Activated CD4-positive, alpha-beta memory T cell treated with anti-CD3 and anti-CD28 coated beads for 36 hours (primary cell): ENCODE measurements at places on chromosomes 1 and 21. TPM values are rescaled to one million over a fixed set of nuclear protein-coding genes. Genes with fewer than 3 reads are reported as not detected.
A peak's percentile ranks its signal among the peaks of the same experiment; 100 is the strongest.

GRCh38 chr1:207713529-207713928 lies 38.3 kb upstream of the CD46 start:
- peak; percentile 11 for DNase-seq

- no peak for DNase-seq
Measured at GRCh38 chr1:167750641-167751040, 28.9 kb downstream of the MPZL1 start.

DNA sequence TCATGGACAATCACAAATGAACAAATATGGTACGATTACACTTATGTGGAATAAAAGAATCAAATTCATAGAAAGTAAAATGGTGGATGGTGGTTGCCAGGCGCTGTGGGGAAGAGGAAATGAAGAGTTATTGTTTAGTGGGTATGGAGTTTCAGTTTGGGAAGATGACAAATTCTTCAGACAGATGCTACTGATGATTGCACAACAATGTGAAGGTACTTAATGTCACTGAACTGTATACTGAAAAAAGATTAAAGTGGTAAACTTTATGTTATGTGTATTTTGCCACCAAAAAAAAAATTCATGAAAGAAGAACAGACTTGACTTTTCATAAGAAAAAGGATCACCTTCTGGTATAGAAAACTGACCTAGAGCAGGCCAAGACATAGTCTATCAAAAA lies 745.6 kb upstream of the CXADR start:
- DNase-seq: no peak

DNA sequence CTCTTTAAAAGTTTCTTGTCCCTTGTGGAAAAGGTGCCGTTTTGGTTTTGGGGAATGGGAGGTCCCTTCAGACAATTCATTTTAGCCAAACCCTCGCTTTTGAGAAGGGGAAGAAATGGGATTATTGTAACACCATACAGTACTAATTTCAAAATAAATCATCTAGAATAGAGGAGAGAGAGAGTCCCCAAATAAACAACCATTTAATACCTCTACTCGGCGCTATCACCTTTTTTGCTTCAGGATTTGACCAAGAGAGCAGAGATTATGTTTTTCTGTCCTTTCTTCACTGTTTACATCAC lies 770 bp upstream of the RC3H1 start:
- no peak for DNase-seq

GRCh38 chr1:8986814-8987190 lies 39.4 kb downstream of the SLC2A7 start:
- peak; percentile 27 for DNase-seq

GRCh38 chr1:206067486-206068227 lies 14.7 kb downstream of the RHEX start:
- DNase-seq: no peak

- DNase-seq: peak; percentile 25
Measured at GRCh38 chr1:207495801-207496792, at the start of gene CR1. Gene CR1, plus strand, starts transcription at chr1:207496157. Its CDS starts 111 bp downstream, at chr1:207496268.

DNA sequence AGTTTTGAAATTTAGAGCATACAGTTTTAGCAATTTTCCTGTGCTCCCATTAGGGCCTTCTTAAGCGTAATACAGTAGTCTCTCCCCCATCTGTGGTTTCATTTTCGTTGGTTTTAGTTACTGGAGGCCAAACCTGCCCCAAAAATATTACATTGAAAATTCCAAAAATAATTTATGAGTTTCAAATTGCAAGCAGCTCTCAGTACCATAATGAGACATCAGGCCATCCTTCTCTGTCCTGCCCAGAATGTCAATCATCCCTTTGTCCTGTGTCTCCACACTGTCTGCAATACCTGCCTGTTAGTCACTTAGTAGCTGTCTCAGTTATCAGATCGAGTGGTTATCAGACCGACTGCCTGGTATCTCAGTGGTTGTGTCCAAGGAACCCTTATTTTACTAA lies 45.4 kb downstream of the ADSS2 start:
- DNase-seq: no peak

DNA sequence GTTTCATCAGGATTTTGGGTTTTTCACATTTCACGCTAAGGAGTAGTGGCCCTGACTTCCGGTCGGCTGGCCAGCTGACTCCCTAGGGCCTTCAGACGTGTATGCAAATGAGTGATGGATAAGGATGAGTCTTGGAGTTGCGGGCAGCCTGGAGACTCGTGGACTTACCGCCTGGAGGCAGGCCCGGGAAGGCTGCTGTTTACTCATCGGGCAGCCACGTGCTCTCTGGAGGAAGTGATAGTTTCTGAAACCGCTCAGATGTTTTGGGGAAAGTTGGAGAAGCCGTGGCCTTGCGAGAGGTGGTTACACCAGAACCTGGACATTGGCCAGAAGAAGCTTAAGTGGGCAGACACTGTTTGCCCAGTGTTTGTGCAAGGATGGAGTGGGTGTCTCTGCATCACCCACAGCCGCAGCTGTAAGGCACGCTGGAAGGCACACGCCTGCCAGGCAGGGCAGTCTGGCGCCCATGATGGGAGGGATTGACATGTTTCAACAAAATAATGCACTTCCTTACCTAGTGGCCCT lies 23.1 kb upstream of the TNFRSF1B start:
- DNase-seq: peak; percentile 54

GRCh38 chr1:182664296-182664695 lies 20.1 kb downstream of the RGS8 start:
- no peak for DNase-seq

DNA sequence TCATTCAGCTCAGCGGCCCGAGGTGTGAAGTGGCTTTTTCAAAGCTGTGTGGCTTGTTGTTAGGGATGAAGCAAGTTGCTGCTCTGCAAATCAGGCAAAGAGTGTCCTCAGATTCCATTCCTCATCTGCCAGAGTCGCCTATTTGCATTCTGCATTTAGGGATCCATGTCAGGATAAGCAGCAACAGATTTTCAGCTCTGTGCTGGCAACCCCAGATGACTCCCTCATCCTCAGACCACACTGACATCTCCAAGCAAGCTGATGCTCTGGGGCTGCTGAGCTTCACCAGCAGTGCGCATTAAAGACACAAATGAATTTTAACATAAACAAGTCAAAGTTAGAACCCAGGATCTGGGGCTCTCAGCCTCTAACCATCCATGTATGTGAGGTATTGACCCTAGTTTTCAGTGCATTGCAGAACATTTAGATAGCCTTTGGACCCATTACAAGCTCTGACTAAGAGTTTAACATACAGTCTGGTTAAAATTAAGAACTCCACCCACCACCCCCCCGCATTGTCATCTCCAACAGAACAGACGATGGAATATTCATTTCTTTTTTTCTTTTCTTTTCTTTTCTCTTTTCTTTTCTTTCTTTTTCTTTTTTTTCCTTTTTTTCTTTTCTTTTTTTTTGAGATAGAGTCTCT lies 10.9 kb downstream of the CFAP107 start:
- no peak for DNase-seq

GRCh38 chr1:53918343-53918742 lies 24.4 kb downstream of the DIO1 start:
- no peak for DNase-seq

- DNase-seq: peak; percentile 57
Measured at GRCh38 chr1:58768971-58769808, 14.7 kb downstream of the JUN start.

DNA sequence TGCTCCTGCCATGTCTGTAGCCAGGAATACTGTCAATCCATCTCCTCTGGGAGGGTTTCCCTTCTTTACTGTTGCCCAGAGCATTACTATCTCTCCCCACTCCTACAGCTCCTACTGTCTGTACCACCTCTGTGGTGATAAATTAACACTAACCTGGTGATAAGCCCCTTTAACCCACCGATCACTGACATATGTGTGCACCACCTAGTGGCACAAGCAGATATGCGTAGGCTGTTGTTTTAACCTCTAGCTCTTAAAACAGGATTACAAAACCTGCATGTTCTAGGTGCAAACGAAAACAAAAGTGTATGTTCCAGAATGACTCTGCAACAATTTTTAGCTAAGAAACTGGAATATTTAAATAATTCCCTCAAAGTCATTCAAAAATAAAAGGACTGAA lies 93.9 kb upstream of the BEND5 start:
- no peak for DNase-seq

NEGR1 gene
- not detected for total RNA-seq

FCGR3B gene
- total RNA-seq: not detected

RGSL1 gene
- total RNA-seq: not detected

OR2L3 gene
- total RNA-seq: not detected

CELA3B gene
- total RNA-seq: not detected

CSF3R gene
- not detected for total RNA-seq
